ENCODE measurements at places on chromosomes 13 and 19.

DNA sequence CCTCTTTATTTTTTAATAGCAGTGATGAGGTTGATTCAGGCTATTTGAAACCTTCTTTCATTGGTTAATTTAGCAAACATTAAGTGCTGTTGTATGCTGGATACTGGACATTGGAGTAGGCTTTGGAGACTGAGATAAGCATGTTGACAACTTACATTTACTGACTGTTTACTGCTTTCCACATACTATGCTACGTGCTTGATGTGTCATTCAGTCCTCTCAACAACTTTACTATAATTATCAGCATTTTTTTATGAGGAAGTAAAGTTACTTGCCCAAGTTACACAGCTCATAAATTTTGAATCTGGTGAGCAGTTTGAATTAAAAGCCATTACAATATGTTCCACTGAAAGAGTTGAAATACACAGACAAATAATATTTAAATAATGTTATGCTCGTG lies 83.8 kb downstream of the GJA3 start:
- DNase-seq: no peak

- peak; percentile 33 for DNase-seq
Measured at GRCh38 chr19:54329476-54330165, 9.3 kb downstream of the LILRA4 start.

- no peak for DNase-seq
Measured at GRCh38 chr19:861756-862580, 2.5 kb downstream of the CFD start.

DNA sequence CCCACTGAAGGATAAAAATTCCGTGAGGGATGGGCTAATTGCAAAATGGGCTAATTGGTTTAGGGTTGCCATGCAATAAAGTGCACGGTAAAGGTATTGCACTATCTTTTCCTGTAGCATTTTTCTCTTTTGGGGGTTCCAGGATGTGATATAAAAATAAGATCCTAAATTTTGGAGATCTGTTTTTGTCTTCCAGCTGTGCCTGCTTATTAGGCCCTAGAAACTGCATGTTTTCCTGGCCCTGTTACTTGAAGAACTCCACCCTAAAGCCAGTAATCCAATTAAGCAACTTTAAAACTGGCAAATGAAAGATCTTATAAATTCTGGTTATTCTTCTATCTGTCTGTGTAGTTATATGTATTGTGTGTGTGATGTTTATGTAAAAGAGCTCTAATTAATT lies 2489.6 kb downstream of the PCDH9 start:
- no peak for DNase-seq

DNA sequence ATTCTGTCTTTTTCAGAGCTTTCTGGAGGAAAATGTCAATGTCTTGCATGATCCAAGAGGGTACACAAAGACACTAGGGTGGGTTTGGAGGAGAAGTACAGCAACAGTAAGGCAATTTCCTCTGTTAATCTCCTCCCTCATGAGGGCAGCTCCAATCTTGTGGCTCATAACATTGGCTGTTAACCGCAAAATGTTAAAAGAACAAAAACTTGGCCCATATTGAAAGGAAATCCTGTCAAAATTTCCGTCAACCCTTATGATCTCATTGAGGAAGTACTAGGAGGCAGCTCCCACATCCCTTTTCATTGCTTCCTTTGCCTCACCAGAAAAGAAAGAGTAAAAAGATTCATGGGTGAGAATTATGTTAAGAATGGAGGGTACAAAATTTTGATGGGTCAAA lies 11.6 kb downstream of the OXGR1 start:
- DNase-seq: no peak

DNA sequence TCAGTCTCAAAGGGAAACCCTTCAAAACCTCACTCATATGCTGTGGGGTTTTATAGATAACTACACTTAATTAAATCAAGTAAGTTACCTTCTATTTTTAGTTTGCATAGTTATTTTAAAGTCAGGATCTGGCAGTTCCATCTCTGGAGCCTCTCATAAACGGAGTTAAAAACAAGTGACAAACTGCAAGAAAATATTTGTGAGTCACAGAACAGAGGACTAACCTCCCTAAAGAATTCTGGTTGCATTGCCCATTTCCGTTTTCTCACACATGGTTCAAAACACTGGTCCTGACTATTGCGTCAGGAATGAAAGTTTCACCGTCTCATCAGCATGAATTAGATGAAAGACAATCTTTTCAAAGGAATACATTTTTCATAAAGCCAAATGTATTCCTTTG lies 10.6 kb downstream of the RXFP2 start:
- DNase-seq: no peak

DNA sequence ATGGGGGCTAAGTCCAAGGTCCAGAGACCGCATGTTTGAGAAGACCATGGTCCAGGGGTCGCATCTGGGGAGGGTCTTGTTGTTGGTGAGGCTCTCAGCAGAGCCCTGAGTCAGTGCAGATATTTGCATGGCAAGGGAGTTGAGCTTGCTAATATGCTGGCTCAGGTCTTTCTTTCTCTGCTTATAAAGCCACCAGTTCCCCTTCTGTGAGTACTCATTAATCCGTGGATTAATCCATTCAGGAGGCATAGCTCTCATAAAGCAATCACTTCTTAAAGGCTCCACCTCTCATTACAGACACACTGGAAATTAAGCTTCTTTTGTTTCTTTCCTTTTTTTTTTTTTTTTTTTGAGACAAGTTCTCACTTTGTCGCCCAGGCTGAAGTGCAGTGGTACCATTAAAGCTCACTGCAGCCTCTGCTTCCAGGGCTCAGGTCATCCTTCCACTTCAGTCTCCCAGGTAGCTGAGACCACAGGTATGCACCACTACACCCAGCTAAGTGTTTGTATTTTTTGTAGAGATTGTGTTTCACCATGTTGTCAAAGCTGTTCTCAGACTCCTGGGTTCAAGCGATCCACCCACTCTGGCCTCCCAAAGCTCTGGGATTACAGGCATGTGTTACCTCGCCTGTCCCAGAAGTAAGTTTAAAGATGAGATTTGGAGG lies 216.4 kb downstream of the SLITRK5 start:
- no peak for DNase-seq

DNA sequence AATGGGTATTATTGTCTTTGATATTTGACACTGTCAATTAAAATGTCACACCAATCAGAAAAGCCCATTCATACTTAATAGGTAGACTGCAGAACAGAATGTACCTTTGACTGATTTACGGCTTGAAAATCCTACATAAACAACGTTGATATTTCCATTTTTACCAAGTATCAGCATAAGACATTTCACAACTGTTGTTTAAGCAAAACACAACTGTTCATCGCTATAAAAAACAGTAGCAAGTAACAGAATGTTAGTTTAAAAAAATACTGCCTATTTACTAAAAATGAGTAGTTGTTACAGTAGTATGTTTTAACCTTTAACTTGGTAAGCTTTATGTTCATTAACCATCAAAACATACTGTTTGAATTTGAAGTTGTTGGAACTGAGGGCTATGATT lies 1096.6 kb downstream of the PCDH17 start:
- DNase-seq: no peak

DNA sequence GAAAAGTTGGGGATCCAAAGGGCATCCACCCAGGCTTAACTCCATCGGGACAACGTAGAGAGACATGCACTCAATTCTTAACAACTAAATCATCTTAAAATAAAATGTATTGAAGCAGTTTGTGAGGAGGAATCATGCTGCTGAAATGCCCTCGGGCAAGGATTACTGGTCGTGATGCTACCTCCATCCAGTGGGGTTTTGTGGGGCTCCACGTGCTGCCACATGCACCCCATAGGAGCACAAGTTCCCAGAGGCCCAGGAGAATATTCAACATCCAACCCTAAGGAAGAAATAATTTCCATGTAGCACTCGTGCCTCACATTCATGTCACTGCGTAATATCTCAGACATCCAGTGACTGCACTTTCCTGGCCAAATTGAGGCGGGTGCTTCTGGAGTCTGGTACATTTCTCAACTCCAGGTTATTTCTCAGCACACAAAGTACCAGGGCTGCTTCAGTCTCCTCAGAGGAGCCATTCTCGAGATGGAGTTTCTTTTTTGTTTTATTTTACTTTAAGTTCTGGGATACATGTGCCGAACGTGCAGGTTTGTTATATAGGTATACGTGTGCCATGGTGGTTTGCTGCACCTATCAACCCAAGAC lies 429.8 kb downstream of the FOXO1 start:
- DNase-seq: peak; percentile 91

- DNase-seq: no peak
Measured at GRCh38 chr19:35433448-35433847, 14.6 kb upstream of the FFAR2 start.

DNA sequence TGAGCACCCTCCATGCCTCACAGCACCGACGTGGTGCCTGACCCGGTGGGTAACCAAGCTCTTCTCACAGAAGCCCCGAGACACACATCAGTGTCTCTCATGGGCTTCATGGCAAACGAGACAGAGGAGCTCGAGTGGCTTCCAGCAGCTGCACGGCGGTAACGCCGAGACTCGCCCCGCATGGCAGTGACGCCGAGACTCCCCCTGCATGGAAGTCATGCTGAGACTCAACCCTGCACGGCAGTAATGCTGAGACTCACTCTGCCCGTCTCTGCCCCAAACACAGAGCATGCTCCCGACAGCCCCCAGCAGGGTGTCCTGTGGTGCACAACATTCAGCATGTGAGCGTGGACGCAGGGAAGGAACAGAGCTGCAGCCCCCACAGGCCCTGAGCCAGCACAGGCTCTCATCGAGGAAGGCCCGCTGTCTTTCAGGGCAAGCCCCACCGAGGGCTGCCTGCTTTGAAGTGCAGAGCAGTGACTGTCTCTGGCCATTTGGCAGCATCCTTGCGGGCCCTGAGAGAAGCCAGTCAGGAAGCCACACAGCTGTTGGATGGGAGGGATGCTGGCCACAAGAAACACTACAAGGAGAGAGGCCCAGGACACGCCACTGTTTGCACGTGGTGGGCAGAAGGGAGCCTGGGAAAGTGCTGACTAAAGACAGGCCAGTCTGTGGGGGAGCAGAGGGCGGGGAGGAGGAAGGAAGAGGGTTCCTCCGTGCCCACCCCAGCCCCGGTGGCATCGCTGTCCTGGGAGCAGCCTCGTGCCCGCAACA lies 9.5 kb downstream of the GAS6 start:
- peak; percentile 71 for DNase-seq

DNA sequence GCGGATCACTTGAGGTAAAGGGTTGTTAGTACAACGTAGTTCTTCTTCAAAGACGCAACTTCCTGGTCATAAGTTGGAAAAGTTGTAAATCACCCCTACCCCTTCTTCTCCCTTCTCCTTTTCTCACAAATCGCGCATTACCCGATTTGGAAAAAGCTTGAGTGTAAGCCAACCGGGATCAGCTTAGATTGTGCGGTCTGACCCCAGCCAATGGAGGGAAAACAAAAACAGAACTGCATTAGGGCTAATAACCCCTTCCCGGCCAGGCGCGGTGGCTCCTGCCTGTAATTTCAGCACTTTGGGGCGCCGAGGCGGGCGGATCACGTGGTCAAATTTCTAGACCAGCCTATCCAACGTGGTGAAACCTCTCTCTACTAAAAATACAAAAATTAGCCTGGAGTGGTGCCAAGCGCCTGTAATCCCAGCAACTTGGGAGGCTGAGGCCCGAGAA lies 806 bp downstream of the ZNF90 start:
- DNase-seq: no peak

- no peak for DNase-seq
Measured at GRCh38 chr13:19658831-19659230, 25.4 kb downstream of the MPHOSPH8 start.

DNA sequence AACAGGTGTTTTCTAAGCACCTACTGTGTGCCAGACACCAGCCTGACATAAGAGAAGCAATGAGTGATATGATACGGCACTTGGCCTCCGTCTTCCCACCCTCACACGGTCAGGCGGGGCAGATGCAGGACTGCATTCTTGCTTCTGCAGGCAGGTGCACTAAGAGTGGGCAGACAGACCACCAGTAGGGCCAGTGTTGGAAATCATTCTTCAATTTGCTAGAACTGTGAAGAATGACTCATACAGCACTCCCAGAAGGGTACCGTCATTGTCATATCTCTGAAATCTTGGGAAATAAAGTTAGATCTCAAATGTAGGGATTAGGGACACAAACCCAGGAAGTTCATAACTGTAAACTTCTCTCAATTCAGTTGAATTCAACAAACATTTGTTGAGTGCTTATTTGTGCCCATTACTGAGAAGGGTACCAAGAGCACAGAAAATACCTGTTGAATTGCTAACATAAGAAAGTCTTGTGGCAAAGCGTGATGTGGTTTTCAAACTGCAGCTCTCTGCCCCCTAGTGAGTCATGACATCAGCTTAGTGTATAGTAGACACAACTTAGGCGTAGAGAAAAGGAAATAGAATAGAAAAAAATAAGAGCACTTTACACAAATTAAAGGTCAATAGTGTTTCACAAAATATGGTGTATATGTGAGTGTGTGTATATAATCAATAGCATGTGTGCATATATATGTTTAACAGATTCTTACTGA lies 76.1 kb downstream of the TEX26 start:
- DNase-seq: no peak

DNA sequence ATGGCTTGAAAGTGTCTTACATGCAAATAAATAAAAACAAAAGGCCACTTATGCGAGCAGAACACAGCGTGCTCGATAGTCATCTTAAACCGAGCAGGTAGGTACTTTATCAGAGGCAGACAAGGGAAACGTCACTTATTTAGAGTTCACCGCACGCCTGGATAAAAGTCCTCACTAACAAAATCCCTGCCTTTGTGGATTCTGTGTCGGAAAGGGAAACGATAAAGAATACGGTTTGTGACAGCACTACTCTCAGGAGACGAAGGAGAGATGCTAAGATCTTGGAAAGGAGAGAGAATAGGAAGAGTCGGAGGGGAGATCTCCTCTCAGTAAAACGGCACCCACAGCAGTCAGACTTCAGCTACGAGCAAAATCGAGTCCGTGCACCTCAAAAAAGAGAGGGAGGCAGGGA lies 581 bp downstream of the RCBTB1 start:
- DNase-seq: no peak

DNA sequence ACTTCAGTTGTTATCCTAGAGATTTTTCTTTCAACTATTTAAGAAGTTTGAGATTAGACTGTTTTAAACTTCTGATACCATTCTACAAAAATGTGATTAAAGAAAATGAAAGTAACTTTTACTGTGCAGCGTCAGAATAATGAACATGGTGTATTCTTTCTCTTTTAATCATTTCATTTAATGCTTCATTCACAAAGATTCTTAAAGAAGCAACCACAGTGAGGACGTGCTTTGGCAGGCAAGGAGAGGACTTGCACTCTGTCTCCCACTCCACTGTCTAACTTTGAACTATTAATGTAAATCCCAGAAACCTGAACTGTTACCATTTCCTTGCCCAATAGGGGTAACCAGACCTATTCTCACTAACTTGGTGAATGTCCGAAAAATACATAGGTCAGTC lies 137.0 kb downstream of the KCNRG start:
- DNase-seq: no peak

- no peak for DNase-seq
Measured at GRCh38 chr19:41327576-41328156, 17.7 kb downstream of the CCDC97 start.

All from coronary artery (tissue), 2 donors.